Activated CD8-positive, alpha-beta T cell treated with anti-CD3 and anti-CD28 coated beads, Interleukin-2, amount 10 ng/mL, durations not matched to agents 7 days and 5 days (primary cell): ENCODE measurements at places on chromosomes 3 and 15. TPM values are rescaled to one million over a fixed set of nuclear protein-coding genes. Genes with fewer than 3 reads are reported as not detected.
A peak's percentile ranks its signal among the peaks of the same experiment; 100 is the strongest.

Gene ADAMTS17
- 5.1 TPM for total RNA-seq

Gene GOLGA8T
- total RNA-seq = 1.3 TPM

Gene OR5K1
- not detected for total RNA-seq

Gene ATP2B2
- total RNA-seq = not detected

Gene CPN2
- not detected for total RNA-seq

Gene NRG4
- not detected for total RNA-seq

Gene DUOXA2
- not detected for total RNA-seq

- DNase-seq = no peak
Observed at GRCh38 chr3:30549600-30549999, 56.8 kb upstream of the TGFBR2 start.

DNA sequence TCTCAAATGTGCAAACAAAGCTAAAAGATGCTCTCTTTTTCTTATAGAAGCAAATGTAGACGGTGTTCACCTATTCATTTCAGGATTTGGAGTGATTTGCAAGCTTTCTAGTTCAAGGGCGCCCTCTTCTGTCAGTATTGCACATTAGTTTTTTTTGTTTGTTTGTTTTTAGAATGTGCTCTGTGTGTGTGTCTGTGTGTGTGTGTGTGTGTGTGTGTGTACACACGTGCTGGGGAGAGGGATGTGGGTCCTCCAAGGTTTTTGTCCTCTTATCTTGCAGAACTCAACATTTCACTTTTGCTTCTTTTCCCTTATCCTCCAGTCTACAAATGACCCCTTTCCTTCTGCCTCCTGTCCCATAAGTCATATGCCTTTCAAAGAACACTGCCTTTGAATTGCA, 23.5 kb downstream of the DNAH1 start:
- DNase-seq = peak; percentile 70

DNA sequence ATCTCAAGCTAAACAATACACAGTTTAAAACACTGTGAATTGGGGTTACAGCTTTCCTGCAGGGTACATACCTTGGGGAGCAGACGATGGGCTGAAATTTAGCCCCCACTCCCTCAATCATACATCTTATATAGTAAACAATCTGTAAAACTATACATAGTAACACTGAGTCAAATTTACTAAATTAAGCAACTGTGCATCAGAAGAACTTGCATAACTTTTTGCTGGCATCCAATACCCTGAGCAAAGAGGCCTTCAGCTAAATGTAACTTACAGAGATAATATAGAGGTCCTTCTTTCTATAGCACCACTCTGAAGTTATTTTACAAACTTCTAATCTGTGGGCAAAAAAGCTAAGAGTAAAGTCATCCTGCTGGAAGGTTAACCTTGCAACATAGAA, 603.6 kb upstream of the TGFBR2 start:
- DNase-seq = no peak

DNA sequence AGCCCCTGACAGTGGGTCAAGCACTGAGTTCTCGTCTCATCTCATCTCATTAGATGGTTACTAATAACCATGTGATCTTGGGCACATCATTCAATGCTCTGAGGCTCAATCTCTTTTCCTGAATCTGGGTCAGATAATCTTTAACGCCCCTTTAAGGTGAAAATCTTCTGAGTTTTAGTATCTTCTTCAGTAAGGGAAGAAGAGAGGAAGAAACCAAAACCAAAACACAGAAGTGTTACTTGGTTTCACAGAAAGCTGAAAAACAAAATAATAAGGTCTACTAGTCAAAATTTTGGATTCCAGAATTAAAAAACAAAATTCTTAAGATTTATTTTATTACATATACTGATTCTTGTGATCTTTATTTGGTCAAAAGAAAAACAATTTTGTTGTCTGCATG, 78.2 kb downstream of the CLASP2 start:
- DNase-seq = no peak

DNA sequence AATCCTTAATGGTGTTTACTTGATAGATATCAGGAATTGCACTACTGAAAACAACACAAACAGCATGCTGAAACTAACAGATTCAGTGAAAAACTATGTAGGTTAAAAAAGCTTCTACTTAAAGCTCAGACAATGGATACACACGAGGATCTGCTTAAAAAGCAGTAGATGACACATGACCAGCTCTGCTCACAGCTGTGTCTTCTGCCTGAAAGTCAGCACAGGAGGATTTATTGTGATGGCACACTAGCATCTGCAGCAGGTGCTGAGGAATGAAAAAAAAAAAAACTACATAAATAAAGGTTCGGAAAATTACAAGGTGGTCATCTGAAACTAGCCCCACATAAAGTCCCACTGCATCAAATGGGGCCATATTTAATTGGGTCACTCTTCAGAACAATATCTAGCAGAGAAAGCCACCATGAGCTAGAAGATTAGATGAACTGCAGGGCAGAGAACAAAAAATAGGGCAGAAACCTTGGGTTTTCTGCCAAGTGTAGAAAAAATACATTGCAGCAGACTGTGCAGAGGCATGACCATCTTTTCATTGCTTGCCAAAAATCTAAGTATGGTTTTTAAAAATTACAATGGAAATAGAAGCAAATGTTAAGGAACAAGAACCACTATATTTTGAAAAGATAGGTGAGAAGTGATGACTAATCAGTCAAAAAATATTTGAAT, 13.2 kb upstream of the GOLM2 start:
- DNase-seq = no peak

DNA sequence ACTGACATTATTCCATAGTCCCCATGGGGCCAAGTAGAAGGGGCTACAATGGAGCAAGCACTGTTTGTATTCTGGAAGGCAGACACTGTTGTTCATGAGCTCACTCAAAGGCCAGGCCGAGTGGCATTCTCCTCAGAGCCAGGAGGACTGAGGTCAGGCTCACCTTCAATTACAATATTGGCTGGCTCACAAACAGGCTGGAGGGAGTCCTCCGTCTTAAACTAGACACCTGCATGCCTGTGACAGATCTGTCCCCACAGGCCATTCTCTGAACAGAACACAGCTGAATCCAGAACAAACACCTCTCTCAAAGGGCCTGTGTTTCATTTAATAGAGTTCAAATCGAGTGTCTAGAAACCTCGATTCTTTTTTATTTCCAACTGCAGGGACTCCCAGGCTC, 347.4 kb upstream of the PPP2R3A start:
- DNase-seq = no peak

DNA sequence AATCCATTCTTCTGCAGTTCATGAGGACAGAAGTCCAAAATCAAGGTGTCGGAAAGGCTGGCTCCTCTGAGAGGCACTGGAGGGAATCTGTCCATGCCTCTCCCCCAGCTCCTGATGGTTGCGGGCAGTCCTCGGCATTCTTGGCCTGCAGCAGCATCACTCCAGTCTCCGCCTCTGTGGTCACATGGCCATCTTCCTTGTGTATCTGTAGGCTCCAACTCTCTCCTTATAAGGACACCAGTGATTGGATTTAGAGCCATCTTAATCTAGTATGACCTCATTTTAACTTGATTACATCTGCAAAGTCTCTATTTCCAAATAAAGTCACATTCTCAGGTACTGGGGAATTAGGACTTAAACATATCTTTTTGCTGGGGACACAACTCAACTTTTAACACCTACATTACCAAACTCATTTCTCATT, 56.0 kb upstream of the FLNB start:
- DNase-seq = no peak

DNA sequence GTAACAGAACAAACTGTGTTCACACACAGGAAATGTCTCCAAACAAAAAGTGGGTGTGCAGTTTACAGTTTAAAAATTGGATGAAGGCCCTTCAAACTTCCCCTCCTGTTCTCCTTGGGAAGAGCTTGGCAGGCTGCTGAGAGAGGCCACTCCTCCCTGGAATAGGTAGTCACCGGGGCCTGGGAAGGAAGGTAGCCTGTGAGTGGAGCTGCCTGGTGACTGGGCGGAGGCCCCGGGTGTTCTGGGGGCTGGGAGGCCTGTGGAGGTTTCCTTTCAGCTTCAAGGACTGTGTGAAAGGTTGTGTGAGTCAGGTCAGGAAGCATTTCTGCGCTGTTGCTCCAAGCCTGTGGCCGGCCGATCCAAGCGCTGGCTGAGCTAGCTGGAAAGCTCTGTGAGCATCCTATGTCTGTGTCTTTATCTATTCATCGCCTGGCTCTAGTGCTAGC, 14.1 kb downstream of the SLCO3A1 start:
- DNase-seq = no peak

GRCh38 chr3:27423463-27423862, 54.3 kb upstream of the NEK10 start:
- DNase-seq = no peak

DNA sequence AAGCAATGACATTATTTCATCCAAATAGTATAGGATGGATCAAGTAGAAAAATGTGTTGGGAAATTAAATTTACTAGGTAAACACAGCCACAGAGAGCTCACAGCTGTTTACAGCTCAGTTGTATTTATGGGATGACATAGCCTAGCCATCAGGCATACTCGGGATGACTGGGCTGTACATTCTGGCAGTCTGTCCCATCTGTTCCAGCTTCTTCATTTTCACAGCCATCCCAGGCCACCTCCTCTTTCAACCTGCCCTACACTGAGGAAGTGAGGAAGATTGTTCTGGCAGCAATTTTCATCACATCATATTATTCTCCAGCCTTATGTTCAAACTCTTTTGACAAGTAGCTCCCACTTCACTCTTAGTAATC, 98.4 kb upstream of the PFN2 start:
- DNase-seq = no peak

GRCh38 chr3:27239951-27240350, 129.2 kb downstream of the NEK10 start:
- DNase-seq = no peak

GRCh38 chr3:78604341-78604740, 1163.5 kb downstream of the ROBO1 start:
- DNase-seq = no peak

GRCh38 chr15:84598250-84598649, 2.6 kb upstream of the ZSCAN2 start:
- peak; percentile 62 for DNase-seq

DNA sequence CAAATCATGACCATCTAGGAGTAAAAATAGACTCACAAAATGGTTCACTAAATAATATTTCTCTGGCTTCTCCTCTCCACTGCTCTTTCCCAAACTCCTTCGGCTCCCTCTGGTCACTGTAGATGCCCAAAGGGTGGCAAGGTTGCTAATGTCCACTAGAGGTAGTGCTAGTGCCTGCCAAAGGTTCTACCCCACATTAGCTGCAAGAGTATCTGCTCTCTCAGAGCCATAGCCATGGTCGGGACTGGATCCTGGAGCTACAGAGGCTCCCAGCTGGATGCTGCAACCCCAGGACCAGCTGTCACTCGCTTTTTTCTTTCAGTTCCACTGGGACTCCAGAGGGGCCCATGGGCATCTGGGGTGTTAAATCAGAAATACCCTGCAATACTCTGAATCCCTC, 8.5 kb downstream of the HTR3D start:
- no peak for DNase-seq

- no peak for DNase-seq
Observed at GRCh38 chr3:17141699-17142098, 256.9 kb downstream of the PLCL2 start.

DNA sequence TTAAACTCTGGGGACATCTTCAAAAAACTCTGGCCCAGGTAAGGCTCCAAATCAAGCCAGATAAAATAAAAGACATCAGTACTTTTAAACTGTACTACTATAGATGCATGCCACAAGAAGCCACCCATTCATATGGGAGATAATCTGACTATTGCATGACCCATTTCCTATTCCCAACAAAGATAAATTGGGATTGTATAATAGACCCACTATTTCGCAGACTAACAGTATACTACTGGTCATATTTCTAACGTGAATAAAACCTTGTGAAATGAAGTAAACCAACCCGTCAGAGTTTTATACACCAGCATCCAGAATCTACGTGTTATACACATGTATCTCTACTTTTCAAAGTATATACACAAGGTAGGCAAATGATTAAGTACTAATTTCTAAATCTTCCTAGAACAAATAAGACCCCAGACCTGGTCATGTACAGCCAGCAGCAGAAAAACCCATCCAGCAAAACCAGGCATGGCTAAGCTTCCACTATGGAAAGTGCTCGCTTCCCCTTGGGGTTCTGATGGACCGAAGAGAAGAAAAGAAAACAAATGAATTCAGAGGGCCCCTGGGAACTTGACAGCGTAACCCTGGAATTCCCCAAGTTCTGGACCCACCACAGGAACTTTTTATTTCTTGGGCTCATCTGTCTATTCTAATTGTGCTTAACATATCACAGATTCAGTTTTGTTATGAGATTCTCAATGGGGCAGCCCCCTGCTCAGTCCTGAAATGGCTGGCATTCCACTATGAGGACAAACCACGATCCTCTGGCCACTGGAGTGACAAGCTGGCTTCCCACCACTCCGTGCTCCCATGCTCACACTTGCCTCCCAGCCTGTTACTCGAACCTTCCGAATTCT, 69.1 kb downstream of the MB21D2 start:
- DNase-seq = no peak
